M059J (cell line): ENCODE measurements at places on chromosomes 12 and 14. TPM values are rescaled to one million over a fixed set of nuclear protein-coding genes. Genes with fewer than 3 reads are reported as not detected.

The TEX52 gene
- not detected in 2 replicates for total RNA-seq

The POC1B gene
- 19.4 and 21.7 TPM in 2 replicates for total RNA-seq

GRCh38 chr14:23095196-23096108 is at the start of gene C14orf119:
TSS of gene C14orf119 (plus strand) at chr14:23095505. CDS start at chr14:23097659, 2,154 bp downstream.
- peak; percentile 99 for DNase-seq

GRCh38 chr12:83015390-83016217 is 328.9 kb downstream of the TMTC2 start:
- DNase-seq, result no peak

DNA sequence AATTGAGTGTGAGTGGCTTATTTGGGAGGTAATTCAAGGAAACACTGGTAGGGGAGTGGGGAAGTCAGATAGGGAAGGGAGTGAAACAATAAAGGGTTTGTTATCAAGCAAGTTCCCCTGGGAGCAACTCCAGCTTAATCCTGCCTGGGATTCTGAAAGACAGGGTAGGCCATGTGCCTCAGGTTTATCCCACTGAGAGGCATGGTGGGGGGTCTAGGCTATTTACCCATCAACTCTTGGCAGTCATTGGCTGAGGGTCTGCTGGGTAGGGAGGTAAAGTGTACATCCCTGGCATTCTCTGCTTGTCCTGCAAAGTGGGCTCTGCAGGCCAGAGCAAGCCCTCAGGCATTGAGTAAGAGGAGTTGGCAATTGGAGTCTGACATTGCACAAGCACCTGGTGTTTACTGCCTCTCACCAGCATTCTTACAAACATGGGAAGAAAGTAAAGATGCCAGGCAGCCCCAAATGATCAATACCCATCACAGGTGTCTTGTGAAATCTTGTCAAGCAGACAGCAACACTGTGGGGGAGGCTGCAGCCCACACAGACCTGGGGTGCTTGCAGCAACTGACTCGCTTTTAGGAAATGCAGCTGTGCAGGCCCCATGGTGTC is 169.3 kb downstream of the KTN1 start:
- peak; percentile 33 for DNase-seq
